ENCODE measurements at places on chromosomes 4 and X.

DNA sequence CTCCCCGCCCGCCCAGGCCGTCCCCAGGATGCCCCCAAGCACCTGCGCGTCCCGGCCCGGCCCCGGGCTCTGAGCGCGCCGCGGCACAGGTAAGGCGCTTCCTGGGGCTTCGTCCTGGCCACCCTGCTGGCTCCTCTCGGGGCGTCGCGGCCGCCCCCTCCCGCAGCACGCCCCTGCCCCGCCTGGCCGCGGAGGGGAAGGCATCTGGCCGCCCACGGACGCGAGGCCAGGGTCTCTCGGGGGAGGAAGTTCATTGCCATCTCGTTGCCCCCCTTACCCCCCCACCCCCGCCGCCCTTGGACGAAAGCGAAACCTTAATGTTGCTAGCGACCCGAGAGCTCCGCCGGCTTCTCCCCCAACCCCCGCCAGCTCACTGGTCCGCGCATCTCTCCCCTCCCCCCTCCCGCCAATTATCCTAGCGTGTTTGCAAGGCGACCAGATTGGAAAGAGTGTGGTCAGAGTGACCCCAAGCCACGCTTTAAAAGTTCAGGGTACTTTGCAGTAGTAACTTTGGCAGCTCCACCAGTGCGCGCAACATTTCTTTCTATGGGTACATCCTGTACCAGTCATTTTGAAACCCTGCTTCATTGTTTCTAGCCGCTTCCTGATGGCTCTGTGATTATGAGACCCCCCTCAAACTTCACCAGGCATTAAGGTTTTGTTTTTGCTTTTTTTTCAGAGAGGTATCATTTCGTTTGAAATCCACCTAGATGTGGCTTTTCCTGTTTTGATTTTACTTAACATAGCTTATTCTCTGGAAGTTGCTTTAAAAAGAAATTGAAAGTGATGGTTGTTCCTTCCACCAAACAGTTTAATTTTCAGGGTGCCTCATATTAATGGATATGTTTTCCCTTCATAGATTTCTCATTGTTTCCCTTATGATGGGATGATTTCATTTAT lies 626 bp downstream of the TBC1D1 start:
- DNase-seq: no peak

- peak; percentile 38 for DNase-seq
Measured at GRCh38 chr4:185508181-185508580, 27.1 kb downstream of the PDLIM3 start.

GRCh38 chrX:152313529-152314302 lies 137.4 kb downstream of the GABRA3 start:
- no peak for DNase-seq

DNA sequence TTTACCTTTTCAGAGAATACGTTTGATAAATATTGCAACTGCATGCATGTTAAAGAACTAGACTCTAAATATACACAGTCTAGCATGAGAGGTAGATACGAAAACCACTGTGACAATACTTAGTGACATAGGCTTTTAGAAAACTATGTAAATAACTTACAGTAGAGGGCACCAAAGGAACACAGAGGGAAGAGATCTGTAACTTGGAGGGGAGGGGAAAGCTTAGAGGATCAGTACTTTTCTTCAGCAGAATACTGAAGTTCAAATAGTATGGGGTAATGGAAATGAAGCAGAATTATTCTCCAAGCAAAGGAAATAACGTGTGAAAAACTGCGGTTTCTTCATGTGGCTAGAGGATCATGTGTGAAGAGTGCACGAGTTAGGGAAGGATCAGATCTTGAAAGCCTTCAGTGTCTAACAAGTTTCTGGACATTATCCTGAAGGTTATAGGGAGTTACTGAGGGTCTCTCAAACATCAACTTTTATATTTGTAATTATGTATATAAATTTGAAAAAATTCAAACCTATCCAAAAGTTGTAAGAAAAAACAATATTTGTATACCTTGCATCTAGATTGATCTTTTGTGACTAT lies 264.3 kb downstream of the NPFFR2 start:
- DNase-seq: peak; percentile 5

GRCh38 chrX:150229481-150229880 lies 133.6 kb upstream of the MAMLD1 start:
- DNase-seq: no peak
